ENCODE measurements at places on chromosomes 12 and 14.
A peak's percentile ranks its signal among the peaks of the same experiment; 100 is the strongest.

DNA sequence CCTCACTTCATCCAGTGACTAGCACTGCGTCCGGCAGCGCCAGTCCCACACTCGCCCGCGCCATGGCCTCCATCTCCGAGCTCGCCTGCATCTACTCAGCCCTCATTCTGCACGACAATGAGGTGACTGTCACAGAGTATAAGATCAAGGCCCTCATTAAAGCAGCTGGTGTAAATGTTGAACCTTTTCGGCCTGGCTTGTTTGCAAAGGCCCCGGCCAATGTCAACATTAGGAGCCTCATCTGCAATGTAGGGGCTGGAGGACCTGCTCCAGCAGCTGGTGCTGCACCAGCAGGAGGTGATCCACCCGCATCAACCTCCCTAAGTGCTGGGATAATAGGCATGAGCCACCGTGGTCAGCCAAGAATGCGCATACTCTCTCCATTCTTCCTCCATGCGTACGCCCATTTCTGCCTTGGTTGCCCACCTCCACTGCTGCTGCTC lies 59.9 kb downstream of the IRF2BPL start:
- no peak for DNase-seq

- no peak for DNase-seq
These were observed 253.9 kb downstream of the LRFN5 start for GRCh38 chr14:41860586-41860985.

DNA sequence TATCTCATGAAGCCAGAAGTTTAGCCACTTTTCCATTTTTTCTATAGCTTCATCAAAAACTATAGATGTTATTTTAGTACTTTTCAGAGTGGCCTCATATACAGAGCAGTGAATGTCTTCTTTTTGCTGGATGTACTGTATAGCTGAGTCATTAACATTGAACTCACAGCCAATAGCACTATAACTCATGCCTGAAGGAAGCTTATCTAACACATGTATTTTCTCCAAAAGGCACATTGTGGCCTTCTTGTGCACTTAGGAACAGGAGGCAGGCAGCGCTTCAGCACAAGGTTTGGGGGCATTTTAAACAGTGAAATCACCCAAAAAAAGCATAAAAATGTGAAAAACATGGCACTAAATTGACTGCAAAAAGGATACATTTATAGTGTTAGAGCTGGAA lies 336.8 kb upstream of the TMTC1 start:
- DNase-seq, result no peak

DNA sequence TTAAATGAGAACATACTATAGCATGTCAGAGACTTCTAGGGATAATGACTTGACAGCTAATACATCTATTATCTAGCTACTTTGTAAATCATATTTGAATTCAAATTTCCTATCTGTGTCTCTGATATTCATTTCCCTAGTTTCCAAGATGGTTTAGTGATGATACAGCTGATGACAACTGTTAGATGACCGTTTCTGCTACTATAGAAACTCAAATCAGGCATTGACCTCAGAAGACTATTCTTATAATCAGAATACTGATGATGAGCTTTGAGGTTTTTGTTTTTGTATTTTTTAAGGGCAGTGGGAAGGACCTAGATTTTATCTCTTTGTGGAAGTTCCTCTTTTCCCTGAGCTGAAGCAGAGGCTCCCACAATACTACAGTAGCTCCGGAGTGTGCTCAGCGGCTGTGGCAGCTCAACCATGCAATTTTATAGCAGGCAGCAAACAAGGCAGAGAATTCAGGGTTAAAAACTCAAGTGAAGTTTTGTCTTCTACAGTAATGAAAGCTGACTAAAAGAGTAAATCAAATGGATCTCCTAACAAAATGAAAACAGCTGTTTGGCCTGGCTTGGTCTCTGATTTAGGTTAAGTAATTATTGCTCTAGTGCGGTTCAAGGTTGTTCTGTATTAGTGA lies 145.1 kb downstream of the SLC25A21 start:
- no peak for DNase-seq

DNA sequence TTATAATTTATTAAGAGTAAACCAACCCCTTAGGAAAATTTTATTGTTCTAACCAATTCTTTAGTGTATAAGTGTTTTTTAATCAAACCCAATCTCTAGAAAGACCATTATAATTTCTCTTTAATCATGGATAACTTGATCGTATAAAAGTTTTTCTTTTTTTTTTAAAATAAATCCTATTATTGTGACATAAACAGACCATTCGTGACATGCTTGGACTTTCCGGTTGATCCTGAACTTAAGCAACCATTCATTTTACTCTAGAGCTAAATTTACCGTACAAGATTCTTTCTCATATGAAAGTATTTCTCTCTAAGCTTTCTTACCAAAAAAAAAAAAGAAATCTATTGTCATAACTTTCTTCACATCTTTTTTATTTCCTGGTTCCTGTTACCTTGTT lies 32.6 kb upstream of the SLC38A4 start:
- DNase-seq, result no peak

GRCh38 chr14:24662753-24663152 lies 28.8 kb upstream of the GZMB start:
- DNase-seq, result no peak

- no peak for DNase-seq
These were observed at the start of gene CLEC14A for GRCh38 chr14:38255673-38256532. CLEC14A (minus strand) TSS chr14:38256093; CDS start chr14:38256022, 71 bp downstream.

GRCh38 chr14:90644882-90645281 lies 171.3 kb downstream of the TTC7B start:
- no peak for DNase-seq

- no peak for DNase-seq
These were observed 777 bp downstream of the ZFP36L1 start for GRCh38 chr14:68791902-68792677.

DNA sequence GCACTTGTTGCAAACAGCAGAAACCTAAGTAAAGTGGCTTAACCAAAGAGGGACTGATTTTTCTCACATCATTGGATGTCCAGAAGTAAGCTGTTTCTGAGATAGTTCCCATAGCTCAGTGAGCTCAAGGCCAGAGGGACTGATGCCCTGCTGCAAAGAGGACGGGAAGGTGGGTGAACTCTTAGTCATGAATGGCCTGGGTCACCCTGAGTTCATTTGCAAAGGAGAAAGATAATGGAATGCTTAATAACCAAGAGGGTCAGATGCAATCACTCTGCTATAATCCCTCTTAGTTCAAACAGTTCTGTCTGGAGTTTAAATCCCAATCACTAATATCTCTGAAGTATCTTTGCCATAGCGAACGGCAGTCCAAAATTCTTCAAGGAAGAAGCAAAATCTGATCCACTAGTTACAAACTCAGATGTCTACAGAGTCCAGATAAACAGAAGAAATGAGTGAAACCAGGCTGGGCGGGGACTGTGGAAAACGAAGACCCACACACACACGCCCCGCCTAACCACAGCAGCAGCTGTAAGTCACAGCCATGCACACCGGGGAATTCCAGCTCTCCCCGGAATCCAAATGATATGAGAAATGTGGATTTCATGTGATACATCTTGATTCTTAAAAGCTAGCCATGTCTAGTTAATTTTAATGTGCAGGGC lies 289.5 kb downstream of the TMEM132D start:
- peak; percentile 27 for DNase-seq

DNA sequence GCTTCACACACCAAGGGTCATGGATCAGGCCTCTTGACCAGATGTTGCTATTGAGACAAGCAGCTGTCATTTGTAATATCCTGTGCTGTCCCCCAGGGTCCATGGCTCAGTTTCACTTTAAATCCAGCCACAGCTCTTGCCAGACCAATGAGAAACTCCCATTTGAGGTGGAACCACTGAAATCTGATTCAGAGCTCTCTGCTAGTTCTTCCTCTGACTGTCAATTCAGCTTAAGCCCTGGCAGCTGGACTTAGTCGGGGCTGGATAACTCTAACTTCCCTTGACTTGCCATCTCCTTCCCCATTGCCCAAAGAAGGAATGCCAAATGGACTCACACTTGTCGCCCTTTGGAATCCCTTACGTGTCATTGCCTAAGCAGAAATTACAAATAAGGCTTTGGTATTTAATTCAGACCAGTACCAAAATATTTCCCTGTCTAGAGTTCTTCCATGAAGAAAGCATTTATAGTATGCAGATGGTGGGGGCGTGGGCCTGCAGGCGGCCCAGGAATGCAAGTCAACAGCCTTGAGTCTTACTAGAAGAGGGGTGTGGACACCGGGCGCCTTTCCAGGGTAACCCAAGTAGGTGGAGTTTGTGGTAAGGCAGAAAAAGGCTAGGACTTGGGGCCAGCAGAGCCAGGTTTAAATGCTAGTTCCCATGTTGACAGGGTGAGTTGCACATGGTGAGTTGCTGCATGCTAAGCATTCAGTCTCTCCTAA lies 96.9 kb upstream of the TMPO start:
- peak; percentile 90 for DNase-seq

GRCh38 chr14:70096866-70097265 lies 91.9 kb downstream of the SLC8A3 start:
- no peak for DNase-seq

- DNase-seq, result no peak
These were observed 23.4 kb upstream of the GLIPR1 start for GRCh38 chr12:75457191-75457590.

- DNase-seq, result no peak
These were observed 56.4 kb downstream of the VCPKMT start for GRCh38 chr14:50059763-50060616.

GRCh38 chr12:131783915-131784541 lies 44.2 kb upstream of the MMP17 start:
- peak; percentile 81 for DNase-seq

GRCh38 chr12:541676-542324 lies 82.1 kb downstream of the B4GALNT3 start:
- no peak for DNase-seq

- no peak for DNase-seq
These were observed 144.5 kb downstream of the EPS8 start for GRCh38 chr12:15644700-15645099.

GRCh38 chr12:224330-224729 lies 10.4 kb upstream of the SLC6A12 start:
- DNase-seq, result no peak
